SK-N-DZ (cell line): ENCODE measurements at places on chromosomes 1 and 21.

DNA sequence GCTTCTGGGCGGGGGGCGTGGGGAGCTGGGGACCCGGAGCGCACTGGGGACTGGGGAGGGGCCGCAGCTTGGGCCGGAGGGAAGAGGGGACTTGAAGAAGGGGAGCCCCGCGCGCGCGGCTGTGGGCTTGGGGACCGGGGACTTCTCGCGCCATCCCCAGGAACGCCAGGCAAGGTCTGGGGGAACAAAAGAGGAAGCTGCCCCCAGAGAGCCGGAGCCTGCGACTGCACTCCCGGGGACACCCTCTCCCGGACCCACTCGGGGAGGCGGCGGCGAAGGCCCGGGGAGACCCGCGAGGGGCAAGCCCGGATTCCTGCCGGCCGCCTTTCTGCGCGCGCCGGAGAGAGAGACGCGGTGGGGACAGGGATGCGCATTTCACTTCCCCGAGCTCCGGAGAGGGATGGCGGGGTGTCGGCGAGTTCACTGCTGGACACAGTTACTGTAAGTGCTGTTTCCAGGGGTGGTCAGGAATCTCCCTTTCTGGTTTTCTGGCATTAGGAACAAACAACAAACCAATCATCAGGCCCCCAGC, 732 bp downstream of the ABCG1 start:
- DNase-seq: no peak

GRCh38 chr1:110465038-110465813, 14.3 kb downstream of the PROK1 start:
- no peak for DNase-seq

GRCh38 chr1:203682473-203683383, 56.1 kb downstream of the ATP2B4 start:
- peak; percentile 8 for DNase-seq

DNA sequence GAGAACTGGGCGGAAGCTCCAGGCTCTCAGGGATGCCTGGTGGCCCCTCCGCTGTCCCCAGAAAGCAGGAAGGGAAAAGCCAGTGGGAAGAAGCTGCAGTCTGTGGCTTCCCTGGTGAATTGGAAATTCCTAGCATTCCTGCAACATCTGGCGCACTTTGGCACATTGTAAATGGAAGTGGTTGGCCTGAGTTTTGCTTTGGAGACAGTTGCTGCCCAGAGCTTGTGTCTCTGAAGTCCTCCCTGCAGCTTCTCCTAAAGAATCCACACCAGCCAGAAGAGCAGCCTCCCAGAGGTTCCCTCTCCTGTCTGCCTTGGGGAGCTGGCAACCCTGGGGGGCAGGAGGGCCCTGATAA, 48.2 kb downstream of the ARHGEF10L start:
- DNase-seq: no peak

DNA sequence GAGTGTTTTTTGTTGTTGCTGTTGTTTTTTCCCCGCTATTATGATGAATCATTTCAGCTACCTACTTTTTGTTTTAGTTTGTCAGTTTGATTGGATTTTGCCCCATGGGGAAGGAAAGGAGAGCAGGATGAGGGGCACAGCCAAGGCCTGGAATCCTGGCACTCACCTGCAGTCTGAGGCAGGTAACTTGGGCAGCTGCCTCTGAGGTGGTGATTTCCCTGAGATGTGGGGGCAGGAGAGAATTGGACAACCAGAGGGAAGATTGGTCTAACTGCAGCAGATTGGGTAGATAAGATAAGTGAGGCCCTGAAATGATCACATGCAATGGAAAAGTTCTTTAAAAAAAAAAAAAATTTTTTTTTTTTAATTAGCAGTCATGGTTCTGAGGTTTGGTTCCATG, 1.5 kb upstream of the LAX1 start:
- DNase-seq: no peak

DNA sequence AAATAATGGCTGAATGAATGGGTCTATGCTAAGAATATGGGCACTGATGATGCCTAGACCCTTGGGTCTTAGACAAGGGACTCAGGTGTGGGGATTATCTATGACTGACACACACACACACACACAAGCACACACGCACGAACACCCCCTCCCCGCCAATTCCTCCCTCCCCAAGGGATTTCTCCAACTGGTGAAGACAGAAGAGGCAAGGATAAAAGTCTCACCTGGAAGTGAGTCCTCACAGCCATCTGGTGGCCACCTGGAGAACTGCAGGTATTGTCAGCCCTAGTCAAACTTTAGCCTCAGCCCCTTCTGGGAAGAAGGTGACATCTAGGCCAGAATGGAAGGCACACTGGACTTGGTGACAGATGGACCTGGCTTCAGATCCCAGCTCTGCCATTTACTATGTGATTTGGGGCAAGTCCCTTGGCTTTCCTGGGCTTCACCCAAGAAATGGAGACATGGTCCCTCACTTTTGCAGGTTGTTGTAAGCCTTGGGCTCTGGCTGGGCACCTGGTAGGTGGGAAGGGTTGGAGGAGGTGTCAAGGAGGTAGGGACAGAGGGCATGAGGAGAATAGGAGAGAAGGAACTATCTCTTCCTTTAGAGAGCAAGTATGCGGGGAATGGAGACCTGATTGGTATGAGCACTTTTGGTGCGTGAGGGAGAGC, 4.0 kb upstream of the GPR3 start:
- peak; percentile 54 for DNase-seq

DNA sequence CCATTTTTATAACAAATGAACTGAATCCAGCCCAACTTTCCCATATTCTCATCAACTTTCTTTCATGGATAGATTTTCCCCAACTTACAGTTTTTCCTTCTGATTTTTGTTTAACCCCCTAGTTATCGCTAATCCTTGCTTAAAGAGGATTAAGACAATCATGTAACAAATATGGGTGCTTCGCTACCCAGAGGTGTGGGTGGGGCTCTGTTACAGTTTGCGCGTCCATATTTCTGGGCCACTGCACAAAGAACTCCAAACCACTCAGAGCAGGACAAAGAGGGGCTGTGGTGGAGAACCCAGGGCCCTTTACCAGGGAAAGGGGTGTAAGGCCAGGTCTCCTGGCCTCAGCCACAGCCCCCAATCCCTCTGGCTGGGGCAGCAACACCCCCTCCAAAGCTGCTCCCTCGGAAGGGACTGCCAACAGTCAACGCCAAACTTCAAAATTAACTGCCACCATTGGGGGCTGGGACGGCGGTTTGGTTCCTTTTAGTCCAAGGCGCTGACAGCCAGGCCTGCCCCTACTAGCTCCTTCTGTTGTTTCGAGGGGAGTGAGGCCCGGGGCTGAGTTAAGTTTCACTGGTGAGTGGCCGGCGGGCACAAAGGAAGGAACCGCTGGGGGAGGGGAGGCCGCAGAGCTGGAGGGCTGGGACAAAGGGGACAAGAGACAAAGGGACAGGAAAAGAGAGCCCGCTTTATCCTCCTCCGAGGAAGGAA, 27.9 kb downstream of the SSBP3 start:
- DNase-seq: no peak

- DNase-seq: no peak
Measured at GRCh38 chr1:155761736-155762405, 73.0 kb downstream of the DAP3 start.

GRCh38 chr1:51329443-51330325, 678 bp downstream of the TTC39A start:
- DNase-seq: no peak

DNA sequence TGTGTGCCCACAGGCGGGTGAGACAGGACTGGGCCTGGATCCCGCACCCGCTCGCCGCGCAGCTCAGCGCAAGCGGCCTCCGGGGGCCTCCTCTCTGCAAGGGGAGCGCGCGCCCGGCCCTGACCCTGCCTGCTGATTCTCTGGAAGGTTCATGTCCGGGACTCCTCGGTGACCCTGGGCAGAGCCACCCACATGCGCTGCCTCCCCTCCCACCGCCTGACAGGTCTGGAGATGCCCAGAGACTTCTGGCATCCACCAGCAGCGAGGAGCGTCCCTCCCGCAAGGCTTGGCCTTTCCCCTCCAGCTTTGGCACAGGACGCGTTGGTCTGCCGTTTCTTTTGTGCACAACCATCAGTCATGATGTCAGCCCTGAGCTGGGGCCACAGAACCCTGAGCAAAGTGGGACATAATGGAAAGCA, 42.0 kb upstream of the COL6A2 start:
- DNase-seq: no peak

DNA sequence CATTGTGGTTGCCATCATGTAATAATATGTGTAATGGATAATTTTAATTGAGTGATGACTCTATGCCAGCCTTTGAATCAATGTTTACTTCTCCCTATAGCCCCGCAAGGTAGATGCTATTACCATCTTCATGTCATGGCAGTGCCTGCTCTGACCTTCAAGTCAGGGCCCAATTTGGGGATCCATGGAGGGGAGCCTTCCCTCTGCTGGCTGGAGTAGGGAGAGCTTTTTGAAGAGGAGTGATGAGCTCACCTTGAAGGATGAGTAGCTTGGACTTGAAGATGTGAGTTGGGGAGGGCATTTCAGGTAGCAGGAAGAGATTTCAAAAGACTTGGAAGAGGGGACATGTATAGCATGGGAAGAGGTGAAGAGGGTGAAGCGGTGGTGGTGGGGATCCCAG, 189.2 kb downstream of the FOXD2 start:
- no peak for DNase-seq

DNA sequence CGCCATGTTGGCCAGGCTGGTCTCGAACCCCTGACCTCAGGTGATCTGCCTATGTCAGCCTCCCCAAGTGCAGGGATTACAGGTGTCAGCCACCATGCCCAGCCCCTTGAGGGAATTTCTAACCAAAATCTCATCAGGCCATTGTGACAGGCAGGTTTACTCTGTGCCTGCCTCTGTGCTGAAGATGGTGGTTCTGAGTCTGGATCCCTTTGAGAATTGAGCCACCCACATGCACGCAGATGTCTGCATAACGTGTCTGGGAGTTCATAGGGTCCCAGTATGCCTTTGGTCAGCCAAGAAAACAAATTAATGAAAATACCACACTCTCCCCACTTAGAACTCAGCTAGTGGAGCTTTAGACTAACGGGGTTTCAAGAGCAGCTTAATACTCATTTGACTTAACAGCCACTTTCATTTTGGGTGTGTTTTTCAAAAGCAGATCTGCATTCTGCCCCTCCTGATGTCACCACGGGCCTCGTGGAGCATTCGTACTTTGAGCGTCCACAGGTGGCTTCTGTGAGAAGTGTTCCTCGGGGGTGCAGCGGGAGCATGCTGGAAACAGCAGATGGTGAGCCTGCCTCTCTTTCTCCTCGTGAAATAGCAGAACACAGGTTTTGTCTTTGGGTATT, 45.3 kb downstream of the DIP2A start:
- DNase-seq: no peak

- no peak for DNase-seq
Measured at GRCh38 chr21:31666445-31667010, 7.0 kb downstream of the SOD1 start.

- DNase-seq: peak; percentile 67
Measured at GRCh38 chr1:234969581-234970400, 158.8 kb downstream of the TOMM20 start.

DNA sequence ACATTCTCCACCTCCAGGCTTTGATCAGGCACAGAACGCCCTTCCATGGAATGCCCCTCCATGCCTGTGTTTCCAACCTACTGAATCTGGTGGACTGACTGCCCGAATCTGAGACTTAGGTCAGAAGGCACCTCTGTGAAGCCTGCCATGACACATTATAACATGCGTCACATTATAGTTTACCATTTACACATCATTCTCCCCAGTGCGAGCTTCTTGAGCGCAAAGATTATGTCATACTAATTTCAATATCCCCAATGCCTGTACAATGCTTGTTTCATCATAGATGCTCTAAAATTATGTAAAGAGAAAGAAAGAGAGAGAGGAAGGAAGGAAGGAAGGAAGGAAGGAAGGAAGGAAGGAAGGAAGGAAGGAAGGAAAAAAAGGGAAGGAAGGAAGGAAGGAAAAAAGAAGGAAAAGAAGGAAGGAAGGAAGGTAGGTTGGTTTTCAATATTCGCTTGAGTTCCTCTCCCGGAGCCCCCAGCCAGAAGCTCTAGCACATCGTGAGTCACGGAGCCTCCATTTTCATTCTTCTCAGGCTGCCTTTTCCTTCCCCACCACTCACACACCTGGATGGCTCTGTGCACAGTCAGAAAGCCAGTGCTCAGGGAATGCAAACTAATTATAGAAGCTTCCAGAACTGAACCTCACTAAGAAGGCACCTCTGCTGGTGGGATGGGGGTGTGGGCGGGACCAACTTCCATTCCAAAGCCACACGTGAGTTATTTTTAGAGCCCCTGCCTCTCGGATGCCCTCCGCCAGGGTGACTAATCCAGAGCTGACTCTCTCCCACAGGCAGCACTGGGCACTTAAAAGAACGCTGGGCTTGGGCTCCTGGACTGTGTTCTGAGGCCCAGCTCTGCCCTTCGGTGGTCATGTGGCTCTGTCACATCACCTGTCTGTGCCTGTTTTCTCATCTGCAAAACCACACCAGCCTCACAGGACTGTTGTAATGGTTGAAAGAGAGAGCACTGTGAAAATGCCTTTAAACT, 27.4 kb downstream of the LAMB3 start:
- DNase-seq: no peak

GRCh38 chr1:62178372-62178771, 16.3 kb upstream of the L1TD1 start:
- no peak for DNase-seq

GRCh38 chr1:31861346-31861745, 45.5 kb upstream of the SPOCD1 start:
- no peak for DNase-seq

GRCh38 chr1:203103216-203103615, 17.4 kb upstream of the MYOG start:
- no peak for DNase-seq

GRCh38 chr1:147579532-147579931, 38.2 kb downstream of the BCL9 start:
- no peak for DNase-seq

DNA sequence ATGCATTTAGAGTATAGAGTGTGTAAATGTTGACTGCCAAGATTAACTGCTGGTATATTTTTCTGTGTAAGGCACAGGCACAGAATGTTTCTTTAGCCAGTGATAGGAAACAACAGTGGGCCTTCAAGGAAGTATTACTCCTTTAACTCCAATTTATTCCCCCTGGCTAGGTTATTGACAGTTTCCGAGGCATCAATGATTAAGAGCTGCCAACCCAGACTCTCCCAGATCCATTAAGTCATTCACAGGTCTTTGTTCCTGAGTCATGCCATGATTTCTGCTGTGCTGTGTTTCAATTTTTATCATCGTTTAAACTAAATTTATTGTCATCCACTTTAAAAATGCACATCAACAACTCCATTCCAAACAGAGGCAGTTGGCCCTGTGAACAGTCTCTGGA, 9.2 kb downstream of the ZNF648 start:
- DNase-seq: no peak

DNA sequence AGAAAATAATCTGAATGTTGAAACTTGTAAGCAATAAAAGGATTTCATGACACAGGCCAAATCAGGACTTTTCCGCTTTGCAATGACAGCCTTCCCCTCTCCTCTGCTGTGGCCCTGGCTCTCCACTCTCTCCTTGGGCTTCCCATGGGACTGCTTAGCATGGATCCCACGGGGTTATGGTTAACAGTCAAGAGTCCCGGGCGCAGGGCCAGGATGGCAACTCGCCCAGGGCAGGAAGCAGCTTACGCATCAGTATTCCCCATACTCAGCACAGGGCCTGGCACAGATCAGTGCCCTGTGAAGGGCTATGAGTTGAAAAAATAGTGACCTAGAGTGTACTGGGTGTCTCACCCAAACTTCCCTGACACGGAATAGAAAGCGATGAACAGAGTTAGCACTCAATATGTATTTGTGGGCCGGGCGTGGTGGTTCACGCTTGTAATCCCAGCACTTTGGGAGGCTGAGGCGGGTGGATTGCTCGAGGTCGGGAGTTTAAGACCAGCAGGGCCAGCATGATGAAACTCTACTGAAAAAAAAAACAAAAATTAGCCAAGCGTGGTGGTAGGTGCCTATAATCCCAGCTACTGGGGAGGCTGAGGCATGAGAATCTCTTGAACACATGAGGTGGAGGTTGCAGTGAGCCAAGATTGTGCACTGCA, 29.1 kb upstream of the GRHL3 start:
- DNase-seq: no peak

GRCh38 chr1:194289569-194290266, 1103.3 kb upstream of the B3GALT2 start:
- no peak for DNase-seq
